ENCODE measurements at places on chromosomes 1 and 21.

- no peak for DNase-seq
These were observed 7.4 kb downstream of the KYAT3 start for GRCh38 chr1:88985032-88985431.

- DNase-seq = no peak
These were observed 26.5 kb downstream of the PARP1 start for GRCh38 chr1:226381226-226381998.

DNA sequence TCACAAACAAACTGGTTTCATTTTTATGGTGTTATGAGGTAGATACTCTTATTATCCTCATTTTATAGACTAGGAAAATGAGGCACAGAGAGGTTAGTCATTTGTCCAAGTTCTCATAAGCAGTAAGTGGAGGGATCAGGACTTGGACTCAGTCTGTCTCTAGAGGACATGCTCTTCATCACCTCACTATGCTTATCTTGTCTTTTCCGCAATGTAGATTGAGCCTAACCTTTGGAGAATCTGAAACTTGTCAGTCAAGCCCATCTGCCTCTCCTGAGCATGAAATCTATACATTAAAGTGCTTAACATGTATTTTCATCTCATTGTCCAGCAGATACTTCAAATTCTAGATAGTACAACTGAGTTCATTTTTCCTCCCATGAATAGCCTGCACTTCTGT is 11.8 kb upstream of the CDC14A start:
- DNase-seq = no peak

DNA sequence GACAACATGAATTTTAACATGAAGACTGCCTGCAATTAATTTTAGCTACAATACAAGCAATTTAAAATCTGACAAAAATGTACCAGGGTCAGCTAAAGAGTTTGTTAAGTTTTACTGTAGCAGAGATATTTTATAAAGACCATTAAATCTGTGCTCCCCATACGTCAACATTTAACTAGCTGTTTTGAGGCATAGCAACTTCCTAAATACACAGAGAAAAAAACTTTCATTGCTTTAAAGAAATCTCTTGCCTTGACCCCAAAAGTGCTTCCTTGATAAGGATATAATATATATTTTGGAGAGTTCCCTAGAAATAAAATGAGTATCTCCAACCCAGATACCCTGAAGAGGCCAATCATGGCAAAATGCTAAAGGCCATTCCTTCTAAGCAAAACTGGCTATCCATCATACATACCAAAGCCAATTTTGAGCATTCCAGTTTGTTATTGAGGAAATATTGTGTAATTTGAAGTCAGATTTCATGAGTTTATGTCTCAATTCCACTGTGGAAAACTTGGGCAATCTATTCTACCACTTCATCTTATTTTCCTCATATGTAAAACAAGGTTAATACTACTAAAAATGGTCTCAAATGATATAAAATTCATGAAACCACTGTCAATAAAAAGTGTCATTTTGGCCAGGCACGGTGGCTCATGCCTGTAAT is 19.1 kb downstream of the ASPM start:
- DNase-seq = no peak

DNA sequence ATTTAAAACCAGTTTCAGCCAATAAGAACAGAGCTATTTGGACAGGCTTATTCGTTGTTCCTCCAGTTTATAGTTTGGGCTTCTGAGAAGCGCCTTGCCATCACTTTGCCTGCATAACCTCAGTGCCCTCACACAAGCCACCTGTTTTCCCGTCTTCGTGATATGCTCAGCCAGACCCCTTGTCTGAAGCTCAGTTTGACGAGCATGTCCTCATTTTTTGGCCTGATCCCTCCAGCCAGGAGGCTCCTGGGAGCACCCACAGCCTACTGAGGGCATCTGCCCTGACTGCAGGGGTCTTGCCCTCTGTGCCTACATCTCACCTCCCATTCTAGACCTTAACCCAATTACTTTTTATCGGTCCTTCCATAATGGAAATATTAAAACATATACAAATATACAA is 95.3 kb downstream of the ADARB1 start:
- no peak for DNase-seq

- no peak for DNase-seq
These were observed 14.9 kb downstream of the ODF2L start for GRCh38 chr1:86381223-86381622.

- DNase-seq = no peak
These were observed 67.7 kb downstream of the MRPL39 start for GRCh38 chr21:25539606-25540005.

DNA sequence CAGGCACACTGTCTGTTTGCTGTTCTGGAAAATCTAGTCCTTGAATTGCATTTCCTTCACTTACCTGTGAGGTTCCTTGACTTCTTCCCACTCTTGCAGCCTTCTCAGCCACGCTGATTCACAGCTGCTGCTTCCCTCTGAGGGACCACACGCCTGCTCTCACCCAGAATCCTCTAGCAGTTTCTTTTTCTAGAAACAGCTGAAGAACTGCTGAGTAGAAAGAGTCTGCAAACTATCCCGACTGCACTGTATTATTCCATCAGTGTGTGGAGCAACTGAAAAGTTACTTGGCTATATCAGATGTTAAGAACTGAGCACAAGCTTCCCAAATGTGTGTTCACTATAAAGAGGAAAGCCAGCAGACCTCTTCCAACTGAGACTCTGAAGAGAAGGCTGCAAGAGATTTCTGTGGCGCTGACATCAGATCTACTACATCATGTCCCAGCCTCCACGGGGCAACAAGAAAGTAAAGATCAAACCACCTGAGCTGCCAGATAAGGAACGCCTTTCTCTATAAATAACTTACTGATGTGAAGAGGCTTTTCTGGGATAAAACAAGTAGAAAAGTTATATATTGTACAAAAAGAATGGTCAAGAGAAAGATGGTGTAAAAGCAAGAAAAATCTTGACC is 226.6 kb downstream of the RERE start:
- no peak for DNase-seq

- DNase-seq = peak; percentile 30
These were observed 63.2 kb upstream of the TMEM51 start for GRCh38 chr1:15090373-15090772.

DNA sequence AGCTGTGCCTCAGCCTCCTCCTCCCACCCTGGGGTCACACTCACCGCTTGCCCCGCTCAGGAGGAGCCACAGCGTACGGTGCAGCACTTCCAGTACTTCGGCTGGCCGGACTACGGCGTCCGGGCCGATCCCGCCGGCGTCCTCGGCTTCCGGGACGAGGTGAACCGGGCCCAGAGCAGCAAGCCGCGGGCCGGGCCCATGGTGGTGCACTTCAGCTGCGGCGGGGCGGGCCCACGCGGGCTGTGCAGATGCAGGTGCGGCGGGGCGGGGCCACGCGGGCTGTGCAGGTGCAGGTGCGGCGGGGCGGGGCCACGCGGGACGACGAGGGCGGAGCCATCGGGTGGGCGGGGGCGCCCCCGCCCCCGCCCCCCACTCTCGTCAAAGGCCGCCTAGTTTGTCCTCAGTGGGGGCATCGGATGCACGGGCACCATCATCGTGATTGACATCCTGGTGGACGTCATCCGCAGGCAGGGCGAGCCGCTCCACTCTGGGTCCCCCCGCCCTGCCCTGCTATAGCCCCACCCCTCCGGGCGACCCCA is 5.5 kb downstream of the RNF223 start:
- DNase-seq = peak; percentile 57

- no peak for DNase-seq
These were observed at the start of gene DDR2 for GRCh38 chr1:162632217-162632666. Gene DDR2 (plus strand): TSS chr1:162632464. CDS start chr1:162719064, 86,600 bp downstream.

GRCh38 chr1:205652984-205653383 is 21.2 kb upstream of the ELK4 start:
- DNase-seq = no peak

- DNase-seq = no peak
These were observed 184.9 kb downstream of the SLC35F3 start for GRCh38 chr1:234089396-234089795.

DNA sequence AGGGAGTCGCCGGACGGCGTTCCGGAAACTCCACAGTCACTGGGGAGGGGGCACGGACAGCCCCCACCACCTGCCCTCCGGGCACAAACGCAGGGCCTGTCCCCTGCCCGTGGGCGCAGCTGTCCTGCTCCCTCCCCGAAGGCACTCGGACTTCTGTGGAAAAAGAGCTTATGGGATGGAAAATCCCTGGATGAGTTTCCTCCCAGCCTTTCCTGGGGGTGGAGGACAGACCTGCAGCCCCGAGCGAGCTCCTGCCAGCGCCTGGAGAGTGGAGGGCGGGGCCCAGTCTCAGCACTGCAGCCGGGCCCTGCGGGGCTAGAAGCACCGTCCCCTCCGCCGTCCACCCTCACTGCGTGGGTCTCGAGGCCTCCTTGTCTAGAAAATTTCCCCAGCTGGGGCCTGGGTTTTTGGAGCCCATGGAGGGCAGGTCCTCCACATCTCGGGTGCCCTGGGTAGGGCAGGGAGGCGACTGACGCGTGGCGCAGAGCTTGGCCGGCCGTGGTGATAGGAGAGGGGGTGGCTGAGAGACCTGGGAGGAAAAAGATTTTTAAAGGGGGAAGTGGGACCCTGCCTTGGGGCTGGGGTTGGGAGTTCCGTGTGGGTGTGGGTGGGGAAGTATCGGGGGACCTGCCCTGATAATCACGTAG is 6.4 kb upstream of the COL6A1 start:
- no peak for DNase-seq

- no peak for DNase-seq
These were observed 11.3 kb downstream of the NCSTN start for GRCh38 chr1:160354388-160354985.

DNA sequence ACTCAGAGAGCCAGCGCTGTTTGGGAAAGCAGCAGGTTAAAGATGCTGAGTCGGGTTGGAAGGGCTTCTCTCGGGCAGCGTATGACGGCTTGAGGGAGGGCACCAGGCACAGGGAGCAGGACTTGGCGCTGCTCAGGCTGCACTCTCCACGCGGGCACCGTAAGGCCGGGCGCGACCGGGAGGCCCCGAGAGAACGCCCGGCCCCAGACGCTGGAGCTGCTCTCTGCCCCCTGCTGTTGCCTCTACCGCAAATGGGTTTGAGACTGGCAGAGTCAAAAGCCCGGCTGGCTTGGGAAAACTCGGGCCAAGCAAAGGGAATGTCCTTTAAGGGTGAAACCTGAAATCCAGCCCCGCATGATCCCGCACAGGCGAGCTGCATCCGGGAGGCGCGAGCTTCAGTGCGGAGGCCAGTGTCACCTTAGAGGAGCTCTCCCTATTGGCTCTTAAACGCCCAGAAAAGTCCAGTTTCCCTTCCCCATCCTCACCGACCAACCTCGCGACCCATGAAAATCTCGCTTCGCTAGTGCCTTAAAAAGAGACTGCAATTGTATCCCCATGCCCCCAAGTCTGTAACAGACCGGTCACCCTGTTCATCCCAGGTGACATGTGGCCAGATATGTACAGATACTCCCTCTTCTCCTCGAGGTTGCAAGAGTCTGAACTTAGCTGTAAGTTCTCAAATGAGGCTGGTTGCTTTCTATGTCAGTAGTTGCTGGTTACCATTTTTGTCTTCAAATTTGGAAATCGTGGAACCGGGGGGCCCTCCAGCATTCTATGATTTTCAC is 1.1 kb downstream of the PRRX1 start:
- DNase-seq = no peak

- DNase-seq = no peak
These were observed 12.2 kb downstream of the ARID4B start for GRCh38 chr1:235315735-235316134.

DNA sequence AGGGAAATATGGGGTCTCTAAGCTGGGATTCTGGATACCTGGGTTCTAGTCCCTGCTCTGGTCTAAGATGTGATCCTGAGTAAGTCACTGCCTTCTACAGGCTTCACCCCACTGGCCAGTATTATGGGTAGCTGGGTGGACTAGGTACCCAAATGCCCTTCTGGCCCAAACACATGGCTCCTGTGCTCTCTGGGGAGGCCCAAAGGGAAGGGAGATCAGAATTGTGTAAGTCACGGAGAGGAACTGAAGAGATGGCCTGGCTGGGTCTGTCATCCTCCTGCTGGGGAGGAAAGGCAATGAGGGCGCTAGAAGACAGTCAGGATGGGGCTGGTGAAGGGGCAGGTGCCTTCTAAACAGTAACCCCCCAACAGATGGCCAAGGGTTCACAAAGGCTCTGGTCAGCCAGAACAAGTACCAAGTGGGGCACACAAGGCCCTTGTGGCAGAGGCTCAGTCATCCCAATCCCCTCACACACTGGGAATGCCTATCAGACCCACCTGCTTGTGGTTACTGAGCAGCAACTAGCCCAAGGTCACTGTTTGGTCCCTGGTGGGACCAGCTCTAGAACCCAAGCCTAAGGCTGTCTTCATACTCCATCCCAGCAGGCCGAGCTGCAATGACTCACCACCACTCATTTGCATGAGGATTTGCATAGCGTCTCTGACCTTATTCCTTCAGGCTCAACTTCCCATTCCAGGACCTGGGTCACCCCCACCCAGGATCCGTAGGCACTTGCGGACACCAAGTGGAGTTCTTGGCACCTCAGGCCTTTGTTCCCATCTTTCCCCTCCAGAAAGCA is 9.2 kb downstream of the MEF2D start:
- DNase-seq = peak; percentile 57

DNA sequence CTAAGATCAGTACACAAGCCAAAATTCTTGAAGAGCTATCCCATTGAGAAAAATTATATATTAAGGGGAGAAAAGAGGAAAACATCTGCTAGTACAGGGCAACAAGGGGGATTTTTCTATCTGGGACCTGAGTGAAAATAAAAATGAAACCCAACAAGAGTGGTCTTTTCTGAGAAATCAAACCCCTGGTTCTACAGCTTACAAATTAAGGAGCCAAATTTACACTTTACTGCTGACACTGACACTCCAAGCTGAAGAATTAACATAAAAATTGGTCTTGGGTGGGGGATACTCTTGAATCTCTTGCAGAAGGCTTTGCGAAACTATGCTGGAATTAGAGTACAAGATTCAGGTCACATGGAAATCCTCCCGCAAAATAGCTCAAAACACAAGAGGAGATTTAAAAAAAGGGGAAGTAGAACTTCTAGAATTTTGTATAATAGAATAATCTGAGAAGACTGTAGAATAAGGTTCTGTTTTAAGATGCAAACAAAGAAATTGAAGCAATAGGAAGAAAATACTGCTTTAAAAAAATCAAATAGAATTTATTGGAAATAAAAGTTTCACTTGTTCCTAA is 32.1 kb upstream of the HSPA13 start:
- DNase-seq = no peak

GRCh38 chr21:36571556-36571955 is 91.6 kb upstream of the CLDN14 start:
- DNase-seq = no peak

GRCh38 chr1:36420836-36421317 is 23.2 kb upstream of the LSM10 start:
- DNase-seq = peak; percentile 86

DNA sequence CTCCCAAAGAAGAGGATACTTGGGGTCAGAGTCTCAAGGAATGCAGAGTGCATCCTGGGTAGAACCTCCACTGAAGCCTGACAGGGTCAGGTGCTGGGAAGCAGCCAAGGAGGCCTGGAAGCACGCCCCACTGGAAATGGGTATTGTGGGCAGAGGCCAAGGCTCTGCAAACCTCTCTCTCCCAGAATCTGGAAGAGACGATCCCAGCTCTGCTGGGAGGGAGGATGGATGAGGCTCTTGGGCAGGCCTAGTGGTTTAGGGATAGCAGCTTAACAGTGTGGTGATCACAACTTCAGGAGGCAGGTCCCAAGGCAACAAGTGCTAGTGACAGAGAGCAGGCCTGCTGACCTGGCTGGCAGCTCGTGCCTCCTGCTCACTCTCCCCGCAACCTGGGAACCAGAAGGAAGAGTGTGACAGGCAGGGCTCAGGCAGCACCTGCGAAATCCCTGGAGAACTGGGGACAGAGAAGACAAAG is 641.0 kb downstream of the PLPP3 start:
- DNase-seq = no peak

- no peak for DNase-seq
These were observed 414 bp downstream of the TMEM51 start for GRCh38 chr1:15153842-15154479.

GRCh38 chr1:160226623-160227022 is 21.4 kb downstream of the PEA15 start:
- DNase-seq = no peak

Measured in GM06990 (cell line).